ENCODE measurements at places on chromosomes 6 and 20. TPM values are rescaled to one million over a fixed set of nuclear protein-coding genes. Genes with fewer than 3 reads are reported as not detected.

Gene GPLD1
- 0.13 TPM for total RNA-seq

Gene UBD
- total RNA-seq: not detected

Gene SIRPA
- 6.1 TPM for total RNA-seq

Gene RIMS1
- total RNA-seq: 0.07 TPM

Gene PIM1
- total RNA-seq: 10.9 TPM

Gene ROS1
- 0.06 TPM for total RNA-seq

Gene LY6G6F
- not detected for total RNA-seq

Gene PLA2G7
- total RNA-seq: not detected

DNA sequence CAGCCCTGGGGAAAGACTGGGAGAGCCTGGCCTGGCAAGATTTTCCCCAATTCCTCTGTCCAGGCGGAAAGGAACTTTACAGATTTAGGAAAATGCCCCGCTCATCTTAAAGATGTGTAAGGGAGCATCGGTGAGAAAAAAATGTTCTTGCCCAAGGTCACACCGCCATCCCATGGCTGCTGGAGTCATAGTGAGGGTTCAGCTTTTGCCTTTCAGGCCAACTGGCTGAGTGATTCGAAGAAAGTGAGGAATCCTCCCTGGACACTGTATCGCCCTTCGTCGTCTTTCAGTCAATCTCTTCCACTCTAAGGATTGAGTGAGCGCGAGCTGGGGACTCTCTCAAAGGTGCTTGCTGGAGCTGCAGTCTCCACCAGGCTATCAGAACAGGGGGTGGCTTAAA lies 1.4 kb downstream of the WFDC2 start:
- no peak for DNase-seq

GRCh38 chr6:106170030-106170791 lies 84.1 kb downstream of the PRDM1 start:
- DNase-seq: no peak

DNA sequence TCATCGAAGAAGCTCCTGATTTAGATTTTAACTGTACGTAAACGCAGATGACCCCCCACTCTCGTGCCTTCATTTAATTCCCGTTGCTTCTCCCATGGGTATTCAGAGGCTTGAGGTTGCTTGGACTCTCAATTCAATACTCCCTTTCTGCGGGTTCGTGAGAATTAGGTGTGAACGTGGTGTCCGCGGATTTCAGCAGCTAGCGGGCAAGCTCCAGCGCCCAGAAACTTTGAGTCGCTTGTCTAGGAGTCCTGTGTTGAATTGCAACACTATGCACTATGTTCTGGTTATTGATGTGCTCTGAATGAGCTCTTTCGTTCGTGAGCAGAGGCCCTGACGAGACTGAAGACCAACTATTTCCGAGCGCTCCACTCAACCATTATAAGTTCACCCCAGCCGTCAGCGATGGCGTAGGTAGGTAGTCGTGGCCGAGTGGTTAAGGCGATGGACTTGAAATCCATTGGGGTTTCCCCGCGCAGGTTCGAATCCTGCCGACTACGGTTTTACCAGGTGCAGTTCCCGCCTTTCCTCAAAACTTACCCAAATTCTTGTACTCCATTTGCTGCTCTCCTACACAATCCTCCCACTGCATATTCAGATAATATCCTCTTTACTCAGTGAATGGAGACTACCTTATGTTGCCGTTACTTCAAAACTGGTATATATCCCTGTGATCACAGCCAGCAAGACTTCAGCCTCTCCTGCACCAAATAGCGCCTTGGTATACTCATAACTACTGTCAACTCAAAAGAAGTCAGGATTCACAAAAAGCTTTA lies 72.6 kb upstream of the ZNF184 start:
- peak; percentile 95 for DNase-seq

GRCh38 chr6:96211341-96211740 lies 195.6 kb downstream of the FUT9 start:
- no peak for DNase-seq

DNA sequence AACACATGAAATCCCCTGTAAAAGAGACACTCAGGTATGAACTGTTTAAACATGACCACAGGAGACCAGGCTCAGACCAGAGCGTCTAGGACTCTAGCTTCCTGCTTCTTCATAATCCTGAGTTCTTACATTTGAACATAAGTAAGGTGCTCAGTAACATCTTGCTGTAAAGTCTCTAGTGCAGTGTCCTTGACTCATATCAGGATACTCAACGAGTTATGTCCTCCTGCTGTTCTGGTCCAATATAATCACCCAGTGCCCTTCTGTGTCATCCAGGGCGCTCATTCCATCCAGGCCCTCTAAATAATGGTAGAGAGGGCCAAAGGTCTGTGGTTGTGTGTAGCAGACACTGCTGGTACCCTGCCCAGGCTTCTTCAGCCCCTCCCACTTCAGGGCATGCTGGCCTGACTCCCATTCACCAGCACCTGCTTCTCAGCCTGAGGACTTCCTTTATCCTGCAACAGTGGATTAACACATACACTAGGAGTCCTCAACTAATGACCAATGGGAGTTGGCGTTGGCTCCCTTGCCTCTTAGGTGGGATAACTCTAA lies 66.8 kb upstream of the MOCS1 start:
- no peak for DNase-seq
